ENCODE measurements at places on chromosomes 2 and 18.

- no peak for DNase-seq
These were observed 65.2 kb downstream of the NEDD4L start for GRCh38 chr18:58109256-58109655.

DNA sequence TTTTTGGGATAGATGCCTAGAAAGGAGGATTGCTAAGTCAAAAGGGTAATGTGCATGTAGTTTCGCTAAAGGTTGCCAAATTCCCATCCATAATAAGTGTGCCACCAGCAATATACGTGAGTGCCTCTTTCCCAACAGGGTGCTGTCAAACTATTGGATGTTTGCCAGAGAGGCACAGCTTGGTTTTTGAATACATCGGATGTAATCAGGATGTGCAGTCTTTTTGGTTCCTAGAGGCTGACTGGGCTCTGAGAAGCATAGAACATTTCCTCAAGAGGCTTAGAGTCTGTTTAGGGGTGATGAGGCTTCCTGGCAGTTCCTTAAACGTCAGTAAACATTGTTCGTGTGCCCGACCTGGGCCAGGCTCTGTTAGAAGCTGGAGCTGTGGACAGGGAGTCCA, 28.0 kb downstream of the AGAP1 start:
- peak; percentile 70 for DNase-seq

DNA sequence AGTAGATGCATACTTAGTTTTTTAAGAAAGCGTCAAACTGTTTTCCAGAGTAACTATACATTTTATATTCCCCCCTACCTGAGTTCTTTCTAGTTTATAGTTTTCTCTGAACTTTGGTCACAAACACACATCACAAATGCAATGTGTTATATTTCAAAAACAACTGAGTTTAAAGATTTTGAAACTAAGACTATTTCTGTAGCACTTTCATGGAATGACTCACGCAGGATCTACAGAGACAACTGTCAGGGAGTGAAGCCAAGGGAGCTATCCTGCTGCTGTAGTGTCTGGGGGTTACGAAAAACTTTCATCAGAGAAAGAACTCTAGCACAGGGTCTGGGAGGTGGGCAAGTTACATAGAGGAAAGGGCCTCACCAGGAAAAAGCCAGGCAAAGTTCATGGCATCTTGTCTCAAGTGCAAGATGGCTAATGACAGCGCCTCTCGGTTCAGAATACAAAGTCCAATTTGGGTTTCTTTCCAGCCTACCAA, 66.8 kb downstream of the UXS1 start:
- no peak for DNase-seq

DNA sequence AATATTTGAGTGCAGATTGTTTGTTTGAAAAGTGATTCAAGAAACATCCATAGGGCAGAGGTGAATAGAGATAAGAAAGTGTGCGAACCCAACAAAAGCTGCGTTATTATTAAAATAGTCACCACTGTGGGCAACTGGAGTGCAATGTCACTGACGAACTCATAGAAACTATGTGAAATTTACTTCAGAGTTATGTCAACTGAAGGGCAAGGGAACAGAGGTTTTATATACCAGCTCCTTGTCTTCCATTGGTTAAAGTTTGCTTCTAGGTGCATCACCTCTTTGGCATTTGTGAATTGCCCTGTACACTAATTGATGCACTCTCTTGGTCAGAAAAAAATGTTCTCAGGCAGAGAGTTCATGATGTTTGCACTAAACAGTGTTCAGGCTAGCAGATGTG, 110.5 kb upstream of the NYAP2 start:
- no peak for DNase-seq

- no peak for DNase-seq
These were observed 27.0 kb downstream of the ACOXL start for GRCh38 chr2:110759411-110759810.

DNA sequence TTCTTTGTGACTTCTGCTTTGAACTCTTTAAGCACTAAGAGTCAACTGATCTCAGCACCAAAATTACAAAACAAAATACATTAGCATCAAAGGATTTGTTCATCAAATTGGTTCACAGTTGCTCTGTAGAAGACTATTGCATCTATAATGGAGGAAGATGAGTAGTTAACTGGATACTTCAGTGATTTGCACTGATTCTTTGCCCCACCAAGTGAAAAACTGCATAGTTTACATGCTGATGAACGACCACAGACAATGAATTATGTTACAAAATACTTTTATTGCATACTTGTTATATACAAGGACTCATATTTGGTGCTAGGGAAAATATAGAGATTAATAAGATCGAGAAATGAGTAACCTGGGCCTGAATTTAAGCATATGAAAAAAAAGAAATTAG, 107.2 kb downstream of the SCG2 start:
- no peak for DNase-seq

GRCh38 chr18:10011061-10011460, 97.2 kb downstream of the VAPA start:
- no peak for DNase-seq

- no peak for DNase-seq
These were observed 114.7 kb upstream of the DOCK10 start for GRCh38 chr2:225156853-225157451.

DNA sequence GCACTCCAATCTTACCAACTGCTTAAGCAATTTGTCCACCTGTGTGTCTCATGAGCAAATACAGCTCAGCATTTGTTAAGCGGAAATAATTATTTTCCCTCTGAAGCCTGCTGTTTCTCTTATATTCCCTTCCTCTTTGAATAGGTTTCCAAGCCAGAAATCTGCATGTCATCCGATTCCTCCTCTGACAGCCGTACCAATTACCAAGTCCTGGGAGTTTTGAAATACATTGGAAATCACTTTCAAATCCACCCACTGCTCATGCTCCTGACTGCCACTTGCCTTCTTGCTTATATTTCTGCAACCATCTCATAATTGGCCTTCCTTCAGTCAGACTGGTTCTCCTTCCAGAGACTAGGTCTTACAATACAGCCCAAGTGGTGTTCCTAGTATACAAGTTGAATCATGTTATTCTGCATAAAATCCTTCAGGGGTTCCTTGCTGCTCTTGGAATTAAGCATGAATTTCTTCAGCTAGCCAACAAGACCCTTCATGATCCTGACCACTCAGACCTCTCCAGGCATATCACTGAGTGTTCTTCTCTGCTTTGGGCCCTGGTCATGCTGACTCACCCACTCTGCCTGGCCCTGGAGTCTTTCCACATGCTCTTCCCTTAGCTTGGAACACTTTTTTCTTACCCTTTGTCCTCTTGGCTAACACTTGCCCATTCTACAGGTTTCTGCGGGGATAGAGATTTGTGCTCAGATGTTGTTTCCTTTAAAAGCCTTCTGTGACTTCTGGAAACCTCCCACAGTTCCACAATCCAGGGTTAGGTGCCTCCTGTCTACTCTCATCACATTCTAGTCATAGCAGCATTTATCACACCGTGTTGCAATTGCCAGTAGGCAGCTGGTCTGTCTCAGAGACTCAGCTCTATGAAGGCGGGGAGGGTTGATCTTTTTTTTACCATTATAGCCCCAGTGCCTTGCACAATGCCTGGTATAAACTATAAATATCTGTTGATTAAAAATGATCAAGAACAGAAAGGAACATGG, 157.6 kb downstream of the ARL6IP6 start:
- no peak for DNase-seq

GRCh38 chr2:26913606-26913998, 56.8 kb upstream of the MAPRE3 start:
- no peak for DNase-seq

DNA sequence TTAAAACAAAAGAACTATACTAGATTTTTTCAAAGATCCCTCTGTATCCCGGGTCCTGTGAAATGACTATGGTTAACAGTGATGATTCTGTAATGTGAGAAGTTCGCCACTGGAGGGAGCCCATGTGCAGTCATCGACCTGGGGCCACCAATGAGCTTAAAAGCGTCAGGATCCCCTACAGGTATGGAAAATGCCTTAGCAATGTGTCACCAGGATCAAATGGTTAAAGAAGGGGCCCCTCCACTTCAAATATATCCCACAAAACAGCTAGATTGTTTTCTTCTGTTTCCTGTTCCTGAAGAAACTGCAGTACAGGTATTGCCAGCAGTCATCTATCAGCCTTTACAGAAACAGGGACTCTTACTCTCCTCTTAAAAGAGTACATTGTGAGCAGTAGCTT, 15.3 kb downstream of the CHRNA1 start:
- DNase-seq: peak; percentile 50

GRCh38 chr2:177422271-177422670, 29.7 kb downstream of the AGPS start:
- no peak for DNase-seq

DNA sequence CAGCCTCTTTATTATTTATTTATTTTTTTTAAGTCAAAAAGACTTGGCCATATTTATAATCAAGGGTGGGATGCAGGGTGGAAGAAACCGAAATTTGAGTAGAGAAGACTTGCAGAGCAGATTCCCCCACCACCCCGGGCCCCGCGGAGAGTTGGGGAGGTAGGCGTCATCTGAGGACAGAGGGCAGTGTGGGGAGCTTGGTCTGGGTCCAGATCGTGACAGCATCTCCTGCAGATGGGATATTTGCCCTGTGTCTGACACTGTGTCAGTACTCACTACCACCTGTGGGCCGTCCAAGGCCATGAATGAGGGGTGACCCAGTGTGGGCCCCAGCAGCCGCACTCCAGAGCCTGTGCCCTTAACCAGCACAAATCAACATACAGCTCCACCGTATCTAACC, 10.5 kb upstream of the PRELID3A start:
- no peak for DNase-seq

All from COR-L47 (cell line).